ENCODE measurements at places on chromosomes 1 and 21.

DNA sequence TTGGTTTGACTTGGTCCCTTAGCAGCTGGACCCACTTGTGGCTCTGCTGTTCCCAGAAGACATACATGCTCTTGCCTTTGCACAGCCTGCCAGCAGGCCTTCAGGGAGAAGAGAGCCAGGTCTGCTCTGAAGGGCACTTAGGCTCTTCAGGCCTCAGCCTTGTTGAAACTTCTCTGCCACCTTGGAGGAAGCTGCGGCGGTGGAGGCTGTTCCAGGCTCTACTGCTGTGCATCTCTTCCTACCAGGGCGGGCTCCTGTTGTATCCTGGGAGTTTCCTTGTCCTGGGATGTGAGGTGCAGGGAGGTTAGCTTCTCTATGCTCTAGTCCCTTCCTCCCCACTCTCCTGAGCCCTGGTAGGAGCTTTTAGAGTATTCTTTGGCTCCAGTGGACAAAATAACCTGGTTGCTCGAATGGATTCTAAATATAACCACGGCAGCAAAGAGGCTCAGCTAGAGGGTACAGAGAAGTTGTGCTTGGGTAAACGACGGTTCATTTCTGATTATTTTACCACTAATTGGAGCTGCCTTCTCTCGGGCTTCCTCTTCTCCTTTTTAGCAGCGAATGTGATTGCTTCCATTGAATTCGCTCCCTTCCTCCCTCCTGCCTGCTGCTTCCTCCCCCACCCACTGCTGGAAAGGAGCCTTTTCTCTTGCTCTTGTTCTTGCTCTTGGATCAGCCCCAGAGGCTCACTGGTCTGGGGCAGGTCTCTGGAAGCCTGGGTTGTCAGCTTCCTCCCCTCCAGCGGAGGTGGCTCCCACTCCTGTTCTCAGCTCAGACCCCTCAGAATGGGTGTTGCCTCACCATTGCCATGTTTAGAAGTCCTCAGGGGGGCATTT lies 126.6 kb upstream of the CACNA1E start:
- no peak for DNase-seq

DNA sequence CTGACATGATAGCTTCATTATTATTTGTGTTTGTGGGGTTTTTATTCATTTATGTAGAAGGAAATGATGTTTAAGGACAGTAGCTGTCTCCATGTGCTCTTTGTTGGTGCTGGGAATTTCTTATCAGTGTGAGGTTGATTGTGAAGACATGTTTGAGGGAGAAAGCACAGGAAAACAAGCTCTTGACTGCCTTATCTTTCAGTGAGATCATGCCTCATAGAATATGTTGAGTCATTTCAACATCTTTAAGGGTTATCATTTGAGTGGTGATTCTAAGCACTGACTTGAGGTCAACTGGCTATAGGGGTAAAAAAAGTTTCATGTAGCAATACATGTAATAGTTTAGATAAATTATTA lies 405.1 kb upstream of the ADAMTS5 start:
- no peak for DNase-seq

- DNase-seq = no peak
These were observed 111.5 kb upstream of the USP24 start for GRCh38 chr1:55326496-55327243.

DNA sequence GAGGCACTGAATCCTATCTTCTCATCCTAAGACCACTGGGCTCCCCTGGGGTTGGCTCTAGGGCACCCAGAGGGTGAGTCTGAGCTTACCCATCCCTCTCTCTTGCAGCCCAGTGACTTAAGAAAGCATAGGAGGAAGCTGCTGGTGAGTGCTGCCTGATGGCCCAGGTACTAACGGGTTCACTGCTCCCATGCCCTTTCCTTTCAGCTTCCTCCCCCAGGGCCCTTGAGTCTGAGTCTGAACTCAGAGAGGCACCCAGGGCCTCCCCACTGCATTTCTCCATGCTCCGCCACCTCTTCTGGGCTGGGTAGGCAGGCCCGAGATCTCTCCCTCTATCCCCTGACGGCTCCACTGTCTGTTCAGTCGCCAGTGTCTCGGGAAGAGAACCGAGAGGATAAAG lies 29.7 kb downstream of the PPFIA4 start:
- no peak for DNase-seq

GRCh38 chr1:1629430-1630190 lies 2.4 kb upstream of the MMP23B start:
- DNase-seq = no peak

DNA sequence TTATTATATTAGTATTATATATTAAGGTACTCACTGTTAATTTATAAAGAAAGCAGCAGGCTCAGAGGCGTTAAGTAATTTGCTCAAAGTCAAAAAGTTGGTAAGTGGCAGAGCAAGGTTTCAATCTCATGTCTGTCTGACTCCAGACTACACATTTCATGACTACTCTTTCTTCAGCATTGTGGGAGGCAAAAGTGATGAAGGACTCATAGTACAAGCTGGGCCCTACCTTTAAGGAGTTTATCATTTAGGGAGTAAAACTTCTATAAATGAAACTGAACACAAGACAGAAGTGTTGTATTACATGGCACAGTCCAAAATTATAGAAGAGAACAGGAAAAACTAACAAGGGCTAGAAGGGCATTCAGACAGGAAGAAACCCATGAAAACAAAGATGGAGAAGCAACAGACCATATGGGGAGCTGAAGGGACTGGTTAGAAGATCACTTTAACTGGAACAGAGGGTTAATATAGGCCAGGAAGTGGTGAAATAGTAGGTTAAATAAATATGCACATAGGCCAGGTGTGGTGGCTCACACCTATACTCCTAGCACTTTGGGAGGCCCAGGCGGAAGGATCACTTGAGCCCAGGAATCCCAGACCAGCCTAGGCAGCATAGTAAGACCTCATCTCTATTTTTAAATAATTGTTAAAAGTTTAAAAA lies 11.5 kb downstream of the SORT1 start:
- no peak for DNase-seq

- no peak for DNase-seq
These were observed 14.6 kb upstream of the C1orf105 start for GRCh38 chr1:172405912-172406311.

Measured in T-helper 2 cell (primary cell).